ENCODE measurements at places on chromosomes 1 and 21.

DNA sequence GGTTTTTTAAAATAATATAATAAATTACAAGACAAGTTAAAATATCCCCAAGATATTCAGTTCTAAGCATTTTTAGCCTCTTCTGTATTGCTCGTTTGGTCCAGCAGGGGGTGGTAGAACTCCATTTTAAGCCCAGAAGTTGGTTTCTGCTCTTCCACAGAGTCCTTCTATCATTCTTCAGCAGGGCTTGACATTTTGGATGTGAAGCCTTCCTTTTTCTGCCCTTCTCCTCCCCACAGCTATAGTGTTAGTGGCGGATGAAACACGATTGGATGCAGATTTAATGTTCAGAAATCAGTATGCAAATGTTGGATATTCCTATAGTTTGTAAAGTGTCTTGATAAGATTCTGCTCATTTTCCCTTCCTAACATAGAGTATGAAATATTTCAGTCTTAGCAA lies 1.4 kb downstream of the NCAM2 start:
- peak; percentile 19 for DNase-seq

- no peak for DNase-seq
These were observed 67.6 kb downstream of the SEC16B start for GRCh38 chr1:177902266-177902665.

GRCh38 chr1:247681288-247681897 lies 1.9 kb upstream of the OR13G1 start:
- DNase-seq, result peak; percentile 75

DNA sequence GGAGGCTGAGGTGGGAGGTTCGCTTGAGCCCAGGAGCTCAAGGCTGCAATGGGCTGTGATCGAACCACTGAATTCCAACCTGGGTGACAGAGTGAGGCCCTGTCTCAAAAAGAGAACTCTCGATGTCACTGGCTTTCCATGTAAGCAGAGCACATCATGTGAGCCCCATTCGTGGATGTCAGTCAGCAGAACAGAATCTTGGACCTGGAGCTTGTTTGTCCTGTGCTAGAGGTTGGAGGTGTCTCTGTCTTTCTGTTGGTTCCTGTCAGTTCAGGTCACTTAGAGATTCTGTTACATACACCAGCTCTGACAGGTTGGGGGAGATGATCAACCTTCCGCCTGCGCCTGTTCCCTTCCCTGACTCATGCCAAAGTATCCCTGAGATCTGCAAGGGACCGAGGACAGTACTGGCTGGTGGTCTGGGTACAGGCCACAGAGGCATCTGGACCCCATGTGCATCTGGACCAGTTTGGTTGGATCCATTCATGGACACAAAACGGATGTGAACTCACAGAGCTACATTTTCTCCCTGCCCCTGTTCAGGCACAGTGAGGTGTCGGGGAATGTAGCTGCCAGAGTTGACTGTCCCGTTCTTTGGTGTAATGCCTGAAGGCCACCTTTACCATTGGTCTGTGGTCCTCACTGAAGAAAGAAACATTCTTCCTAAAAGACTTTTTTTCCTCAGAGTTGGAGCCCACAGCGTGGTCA lies 10.0 kb downstream of the ARF1 start:
- DNase-seq, result no peak

- no peak for DNase-seq
These were observed 433.6 kb upstream of the ZP4 start for GRCh38 chr1:238324211-238324864.

GRCh38 chr1:60245324-60245723 lies 171.8 kb upstream of the C1orf87 start:
- DNase-seq, result no peak
